ENCODE measurements at places on chromosomes 6 and 20. TPM values are rescaled to one million over a fixed set of nuclear protein-coding genes. Genes with fewer than 3 reads are reported as not detected.

DNA sequence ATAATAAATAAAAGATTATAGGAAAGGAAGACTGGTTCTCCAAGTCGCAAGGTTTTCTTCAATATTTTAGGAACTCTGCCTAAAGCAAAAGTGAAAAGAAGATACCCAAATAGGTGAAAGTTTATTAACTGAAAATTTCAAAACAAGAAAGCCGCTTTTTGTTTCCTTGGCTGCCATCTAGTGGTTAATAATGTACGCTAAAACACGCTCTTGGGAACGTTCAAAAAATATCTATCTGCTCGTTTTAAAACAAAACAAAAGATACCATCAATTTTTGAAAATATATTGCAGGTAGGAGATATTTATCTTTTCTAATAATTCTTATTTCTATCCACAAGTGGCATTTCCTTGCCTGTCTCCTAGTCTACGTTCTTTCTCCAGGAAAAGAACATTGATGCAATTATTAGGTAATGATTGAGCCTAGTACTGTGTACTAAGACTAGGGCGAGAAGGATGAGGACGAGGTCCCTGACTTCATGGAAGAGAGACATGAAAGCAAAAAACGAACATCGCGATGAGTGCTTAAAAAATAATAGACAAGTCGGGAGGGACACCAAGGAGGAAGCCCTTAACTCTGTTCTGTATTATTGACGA, 97.2 kb downstream of the SPTLC3 start:
- peak; percentile 69 for DNase-seq

DNA sequence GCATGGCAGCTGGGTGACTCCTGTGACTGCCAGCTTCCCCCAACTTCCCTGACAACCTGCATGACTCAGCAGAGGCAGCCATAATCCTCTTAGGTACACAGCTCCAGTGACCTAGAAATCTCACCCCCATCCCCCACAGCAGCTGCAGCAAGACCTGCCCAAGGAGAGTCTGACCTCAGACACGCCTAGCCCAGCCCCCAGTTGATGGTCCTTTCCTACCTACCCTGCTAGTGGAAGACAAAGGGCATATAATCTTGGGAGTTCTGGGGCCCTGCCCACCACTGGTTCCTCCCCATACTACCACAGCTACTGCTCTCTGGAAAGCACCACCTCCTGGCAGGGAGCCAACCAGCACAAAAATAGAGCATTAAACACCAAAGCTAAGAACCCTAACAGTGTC, 90.2 kb downstream of the F13A1 start:
- DNase-seq: no peak

Gene LHFPL5
- total RNA-seq: not detected

Gene SYTL3
- total RNA-seq: 0.07 TPM

GRCh38 chr6:134168590-134169208, 116.3 kb upstream of the SLC2A12 start:
- DNase-seq: no peak

DNA sequence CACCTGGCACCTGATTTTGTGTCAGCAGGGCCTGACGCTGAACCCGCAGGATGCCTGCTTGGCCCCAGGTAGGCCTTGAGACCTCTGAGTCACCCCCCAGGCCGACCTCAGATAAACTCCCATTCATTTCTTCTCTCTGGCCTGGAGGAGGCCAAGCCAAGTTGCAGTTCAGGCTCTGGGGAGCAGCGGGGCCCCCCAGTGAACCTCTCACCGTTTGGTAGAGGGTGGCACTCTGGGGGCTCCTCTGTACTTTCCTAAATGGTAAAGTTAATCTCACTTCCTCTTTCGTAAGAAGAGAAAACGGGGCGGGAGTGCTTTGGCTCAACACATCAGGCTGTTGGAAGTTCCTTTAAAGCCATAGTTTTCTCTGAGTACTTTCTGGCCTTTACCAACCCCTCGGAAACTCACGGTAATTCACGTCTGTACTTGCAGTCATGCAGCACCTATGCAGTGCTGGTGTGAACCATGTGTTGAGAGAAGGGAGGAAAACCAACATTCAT, 2.8 kb downstream of the SIRPA start:
- DNase-seq: no peak

Gene PAX1
- total RNA-seq: not detected

DNA sequence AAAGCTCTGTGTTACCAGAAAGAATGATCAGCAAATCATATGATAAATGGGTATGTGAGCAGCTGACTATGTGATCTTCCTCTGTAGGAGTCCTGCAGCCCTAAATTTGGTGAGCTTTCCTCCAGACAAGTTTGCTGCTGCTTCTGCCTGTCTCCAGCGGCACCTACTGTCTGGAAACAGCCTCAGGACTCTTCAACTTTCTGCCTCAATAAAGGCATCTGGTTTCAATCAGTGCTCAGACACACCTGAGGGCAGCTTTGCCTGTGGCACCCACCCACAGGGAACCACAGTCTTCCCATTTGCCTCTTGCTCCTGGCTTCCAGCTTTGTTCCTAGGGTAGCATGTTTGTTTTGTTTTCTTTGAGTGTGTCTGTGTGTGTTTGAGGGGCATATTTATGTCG, 727.9 kb upstream of the MAN1A1 start:
- peak; percentile 68 for DNase-seq

Measured in GM23338 (cell line).